ENCODE measurements at places on chromosomes 4 and X.

DNA sequence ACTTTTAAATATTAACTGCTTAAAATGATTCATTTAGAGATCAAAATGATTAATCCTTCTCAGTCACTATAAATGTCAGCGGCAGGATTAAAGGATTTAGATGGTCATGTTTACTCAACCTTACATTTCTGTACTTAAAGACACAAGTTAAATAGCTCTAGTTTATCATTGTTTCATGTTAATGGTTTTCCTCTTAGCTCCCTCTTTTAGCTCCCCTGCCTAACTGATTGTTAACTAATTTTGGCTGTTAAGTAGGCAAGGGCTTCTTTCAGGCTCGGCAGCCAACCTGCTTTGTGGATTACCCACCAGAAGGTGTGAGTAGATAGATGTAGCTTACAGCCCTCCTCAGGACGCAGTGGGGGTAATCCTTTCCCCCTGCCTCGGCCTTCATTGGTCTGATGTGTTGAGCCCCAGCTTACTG is 96.0 kb downstream of the TENM3 start:
- DNase-seq = no peak

DNA sequence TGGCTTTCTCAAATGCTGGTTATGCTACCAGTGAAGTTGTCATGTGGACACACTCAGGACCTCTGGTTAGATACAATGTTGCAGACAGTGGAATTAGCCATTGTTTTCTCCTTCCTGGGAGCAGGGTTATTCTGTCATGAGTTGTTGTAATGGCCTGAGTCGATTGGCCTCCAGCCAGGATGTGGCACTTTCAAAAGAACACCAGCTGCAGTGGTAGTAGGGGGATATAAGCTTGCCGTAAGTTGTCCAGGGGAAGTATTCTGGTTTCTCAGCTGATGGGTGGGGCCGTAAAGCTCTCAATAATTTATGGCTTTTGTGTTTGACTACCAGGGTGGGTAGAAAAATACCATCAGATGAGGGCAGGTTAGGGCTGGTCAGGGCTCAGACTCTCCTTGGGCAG is 697.5 kb upstream of the GNPDA2 start:
- no peak for DNase-seq

- no peak for DNase-seq
These were observed 15.8 kb downstream of the SCD5 start for GRCh38 chr4:82782626-82783345.

GRCh38 chr4:183798301-183799253 is 106.5 kb upstream of the STOX2 start:
- DNase-seq = no peak

GRCh38 chr4:140790171-140790570 is 34.0 kb upstream of the TBC1D9 start:
- no peak for DNase-seq

DNA sequence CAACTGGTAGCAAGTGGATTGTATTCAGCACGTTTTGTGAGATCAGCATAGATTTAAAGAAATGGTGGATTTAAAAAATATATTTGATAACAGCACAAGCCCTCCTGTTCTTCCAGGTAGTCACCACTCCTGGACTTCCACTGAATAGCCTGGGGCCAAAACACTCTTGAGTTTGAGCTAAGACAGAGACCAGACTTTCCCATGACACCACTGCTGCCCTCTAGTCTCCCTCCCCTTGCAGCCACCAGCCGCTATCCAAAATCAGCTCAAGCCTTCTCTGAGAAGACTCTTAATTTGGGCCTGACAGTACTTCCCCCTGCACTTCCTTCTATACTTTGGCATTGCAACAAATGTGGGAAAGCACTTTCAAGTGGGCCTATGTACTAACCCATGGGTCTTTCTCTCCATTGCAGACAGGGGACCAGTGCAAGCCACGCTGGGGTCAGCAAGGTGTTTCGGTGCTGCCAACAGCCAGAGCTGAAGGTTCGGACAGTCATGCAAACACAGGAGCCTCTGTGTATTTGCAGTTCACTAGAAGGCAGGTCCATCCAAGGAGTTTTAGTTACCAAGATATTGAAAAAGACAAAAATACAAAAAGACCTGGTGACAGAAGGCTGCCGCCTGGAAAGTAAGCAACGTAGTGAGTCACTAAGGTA is 40.5 kb upstream of the KLHL13 start:
- no peak for DNase-seq

DNA sequence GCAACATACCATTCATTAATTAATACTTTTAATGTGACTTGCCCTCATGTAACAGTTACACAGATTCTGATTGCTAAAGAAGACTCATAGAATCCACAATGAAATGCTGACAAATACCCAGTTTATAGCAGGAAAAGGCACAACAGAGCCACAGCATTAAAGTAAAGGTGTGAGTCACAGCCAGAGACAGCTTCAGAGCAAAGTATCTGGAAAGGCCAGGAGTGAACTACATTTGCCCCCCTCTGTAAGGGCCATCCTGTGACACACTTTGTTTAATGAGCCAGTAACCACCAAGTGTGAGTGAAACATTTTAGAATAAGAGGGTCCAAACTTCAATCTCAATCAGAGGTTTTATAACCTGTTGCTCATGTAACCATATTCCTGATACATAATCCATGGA is 133.8 kb upstream of the TACR3 start:
- DNase-seq = no peak

- DNase-seq = no peak
These were observed 105.9 kb downstream of the SH3RF1 start for GRCh38 chr4:169164669-169165415.

DNA sequence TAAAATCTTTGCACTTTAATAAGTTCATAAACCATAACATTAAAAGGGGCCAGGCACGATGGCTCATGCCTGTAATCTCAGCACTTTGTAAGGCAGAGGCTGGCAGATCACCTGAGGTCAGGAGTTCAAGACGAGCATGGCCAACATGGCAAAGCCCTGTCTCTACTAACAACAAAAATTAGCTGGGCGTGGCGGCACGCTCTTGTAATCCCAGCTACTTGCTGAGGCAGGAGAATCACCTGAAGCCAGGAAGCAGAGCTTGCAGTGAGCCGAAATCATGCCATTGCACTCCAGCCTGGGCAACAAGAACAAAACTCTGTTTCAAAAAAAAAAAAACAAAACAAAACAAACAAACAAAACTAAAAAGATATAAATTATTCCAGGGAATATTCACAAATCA is 595.2 kb upstream of the LCORL start:
- DNase-seq = no peak

All from mesenteric fat pad (tissue), 1 donor.